T-helper 17 cell (primary cell): ENCODE measurements at places on chromosomes 5 and 9. TPM values are rescaled to one million over a fixed set of nuclear protein-coding genes. Genes with fewer than 3 reads are reported as not detected.

- DNase-seq: no peak
Observed at GRCh38 chr5:173035904-173036707, 20.0 kb upstream of the CREBRF start.

- no peak for DNase-seq
Observed at GRCh38 chr5:31463351-31463750, 68.5 kb downstream of the DROSHA start.

GRCh38 chr9:18544456-18544855 lies 70.5 kb downstream of the ADAMTSL1 start:
- DNase-seq: no peak

DNA sequence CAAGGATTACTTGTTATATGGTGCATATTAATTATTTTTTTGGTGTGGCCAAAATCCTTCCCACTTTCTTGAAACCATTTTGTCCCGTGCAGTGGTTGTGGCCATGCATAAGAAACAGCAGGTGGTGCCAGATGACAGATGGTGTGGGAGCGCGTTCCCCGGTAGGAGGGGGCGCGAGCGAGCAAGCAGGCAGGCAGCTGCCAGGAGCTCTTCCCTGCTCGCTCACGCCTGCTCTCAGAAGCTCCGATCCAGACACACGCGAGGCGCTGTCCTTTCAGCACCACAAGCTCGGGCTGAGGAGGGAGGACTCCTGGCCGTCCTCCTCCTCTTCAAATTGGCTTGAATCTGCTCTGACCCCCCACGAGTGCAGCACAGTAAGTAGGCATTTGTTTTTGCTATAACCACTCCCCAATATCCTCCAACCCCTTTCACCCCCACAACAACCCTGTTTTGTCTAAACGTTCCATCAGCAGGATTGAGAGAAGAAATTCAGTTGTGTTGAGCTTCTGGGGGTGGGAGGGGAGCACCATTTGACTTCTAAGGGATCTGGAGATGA lies at the start of gene NSG2:
Gene NSG2, plus strand, starts transcription at position 237 of the 556 bp plus-strand sequence. CDS start 1,050 bp downstream, outside the sequence.
- no peak for DNase-seq

- DNase-seq: no peak
Observed at GRCh38 chr5:74639807-74640449, 600 bp downstream of the ENC1 start.

SPINK6 gene
- not detected for total RNA-seq
